ENCODE measurements at places on chromosomes 3 and 15. TPM values are rescaled to one million over a fixed set of nuclear protein-coding genes. Genes with fewer than 3 reads are reported as not detected.

CFAP100 gene
- total RNA-seq = 2.2 TPM

LIPC gene
- 0.99 TPM for total RNA-seq

GRCh38 chr3:161337311-161337710 is 34.0 kb downstream of the SPTSSB start:
- no peak overlapping the region for H3K4me3 ChIP-seq
- no peaks in the 10 kb centered on the region for H3K27me3 ChIP-seq
- no peak for DNase-seq
- no peak overlapping the region for H3K27ac ChIP-seq

- no peak for DNase-seq
- H3K27me3 ChIP-seq = no peaks in the 10 kb centered on the region
- no peak overlapping the region for H3K27ac ChIP-seq
Observed at GRCh38 chr3:140292170-140292569, 357.2 kb downstream of the CLSTN2 start.

- H3K36me3 ChIP-seq = peaks cover 6% of the 10 kb centered on the region
- H3K4me1 ChIP-seq = peaks cover 51% of the 10 kb centered on the region
- peaks cover 3% of the 10 kb centered on the region for H3K27me3 ChIP-seq
- no peak overlapping the region for H3K4me3 ChIP-seq
- no peak for DNase-seq
Observed at GRCh38 chr15:40242213-40242599, 3.3 kb downstream of the PAK6 start.

DNA sequence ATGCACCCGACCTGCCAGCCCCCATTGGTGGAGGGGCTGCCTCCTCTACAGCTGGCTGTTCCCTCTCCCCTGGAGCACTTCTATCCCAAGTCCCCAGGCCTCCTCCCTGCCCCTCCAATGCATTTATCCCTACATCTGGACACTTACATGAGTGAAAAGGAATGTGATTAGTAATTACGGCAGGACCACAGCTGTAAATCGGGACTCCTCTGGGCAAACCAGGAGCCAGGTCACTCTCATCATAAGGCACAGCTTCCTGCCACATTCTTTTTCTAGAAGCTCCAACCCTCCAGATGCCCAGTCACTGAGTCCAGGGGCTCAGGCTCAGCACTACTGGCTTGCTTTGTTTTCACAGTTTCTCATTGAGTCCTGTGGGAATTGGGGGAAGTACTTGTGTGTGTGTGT is 54.3 kb downstream of the IL20RB start:
- DNase-seq = no peak
- H3K27me3 ChIP-seq = no peaks in the 10 kb centered on the region
- no peak overlapping the region for H3K27ac ChIP-seq
- H3K4me3 ChIP-seq = no peak overlapping the region

All from spinal cord (tissue), 10 donors.